Stimulated activated CD4-positive, alpha-beta T cell treated with anti-CD3 and anti-CD28 coated beads, Interleukin-4, amount 100 ng/mL, for 4 hours (primary cell): ENCODE measurements at places on chromosomes 13 and 19.

DNA sequence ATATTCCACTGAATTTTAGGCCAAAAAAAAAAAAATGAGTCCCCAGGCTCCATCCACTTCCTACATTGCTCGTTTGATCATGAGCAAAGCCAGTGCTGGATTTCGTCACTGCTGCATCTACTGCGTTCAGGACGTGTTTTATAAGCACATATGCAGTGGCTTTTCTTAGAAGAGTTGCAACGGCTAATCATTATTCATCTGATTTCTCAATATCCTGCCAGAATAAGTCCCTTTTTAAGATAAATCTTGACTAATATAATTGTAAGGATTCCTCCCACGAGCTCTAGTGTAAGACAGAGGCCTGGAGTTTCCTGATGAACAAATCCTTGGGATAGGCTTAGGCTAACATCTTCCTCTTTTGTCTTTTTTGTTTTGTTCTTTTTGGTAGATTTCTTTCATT, 19.5 kb downstream of the FAM124A start:
- no peak for DNase-seq

DNA sequence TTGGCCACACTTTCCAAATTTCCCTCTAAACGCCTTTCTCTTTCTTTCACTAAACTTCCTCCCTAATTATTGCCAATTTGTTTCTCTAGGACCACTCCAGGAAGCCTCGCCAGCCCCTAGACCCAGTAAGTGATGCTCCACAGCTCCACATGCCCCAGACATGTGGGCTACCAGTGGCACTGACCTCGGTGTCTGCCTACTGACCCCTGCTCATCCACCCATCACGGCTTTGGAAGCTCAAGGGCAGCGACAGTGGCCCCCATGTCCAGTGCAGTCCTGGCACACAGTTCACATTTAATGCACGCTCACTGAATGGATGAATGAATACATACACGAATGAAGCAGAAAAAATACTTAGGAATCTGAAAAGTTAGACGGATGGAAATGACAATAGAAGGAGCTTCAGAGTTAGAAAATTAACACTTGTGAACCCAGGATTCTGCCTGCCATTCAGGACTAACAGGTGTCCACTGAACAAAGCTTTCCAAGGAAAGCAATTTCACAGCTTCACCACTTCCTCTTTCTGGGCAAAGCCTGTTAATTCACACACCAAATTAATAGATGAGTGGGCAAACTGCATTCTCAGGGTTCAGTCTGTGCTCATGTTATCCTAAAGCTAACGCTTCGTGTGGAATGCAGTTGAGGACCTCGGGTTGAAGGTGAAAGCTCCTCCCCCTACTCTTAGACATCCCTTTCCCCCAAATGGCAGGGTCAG, 50.9 kb downstream of the CCDC70 start:
- DNase-seq = no peak

GRCh38 chr19:31174948-31175347, 174.3 kb downstream of the TSHZ3 start:
- no peak for DNase-seq

DNA sequence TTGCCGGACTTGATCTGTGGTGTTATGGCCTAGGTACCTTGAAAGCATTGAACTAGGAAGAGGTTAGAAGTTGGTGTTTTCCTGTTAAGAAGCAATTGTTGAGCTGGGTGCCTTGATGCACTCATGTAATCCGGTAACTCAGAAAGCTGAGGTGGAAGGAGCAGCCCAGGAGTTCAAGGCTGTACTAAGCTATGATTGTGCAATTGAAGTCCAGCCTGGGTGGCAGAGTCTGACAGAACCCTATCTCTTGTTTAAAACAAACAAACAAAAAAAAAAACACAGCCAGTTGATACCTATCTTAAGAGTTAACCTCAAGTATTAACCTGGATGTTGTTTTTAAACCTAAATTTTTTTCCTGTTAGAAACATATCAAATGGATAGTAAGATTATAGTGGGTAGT, 19.3 kb downstream of the SAFB start:
- no peak for DNase-seq

DNA sequence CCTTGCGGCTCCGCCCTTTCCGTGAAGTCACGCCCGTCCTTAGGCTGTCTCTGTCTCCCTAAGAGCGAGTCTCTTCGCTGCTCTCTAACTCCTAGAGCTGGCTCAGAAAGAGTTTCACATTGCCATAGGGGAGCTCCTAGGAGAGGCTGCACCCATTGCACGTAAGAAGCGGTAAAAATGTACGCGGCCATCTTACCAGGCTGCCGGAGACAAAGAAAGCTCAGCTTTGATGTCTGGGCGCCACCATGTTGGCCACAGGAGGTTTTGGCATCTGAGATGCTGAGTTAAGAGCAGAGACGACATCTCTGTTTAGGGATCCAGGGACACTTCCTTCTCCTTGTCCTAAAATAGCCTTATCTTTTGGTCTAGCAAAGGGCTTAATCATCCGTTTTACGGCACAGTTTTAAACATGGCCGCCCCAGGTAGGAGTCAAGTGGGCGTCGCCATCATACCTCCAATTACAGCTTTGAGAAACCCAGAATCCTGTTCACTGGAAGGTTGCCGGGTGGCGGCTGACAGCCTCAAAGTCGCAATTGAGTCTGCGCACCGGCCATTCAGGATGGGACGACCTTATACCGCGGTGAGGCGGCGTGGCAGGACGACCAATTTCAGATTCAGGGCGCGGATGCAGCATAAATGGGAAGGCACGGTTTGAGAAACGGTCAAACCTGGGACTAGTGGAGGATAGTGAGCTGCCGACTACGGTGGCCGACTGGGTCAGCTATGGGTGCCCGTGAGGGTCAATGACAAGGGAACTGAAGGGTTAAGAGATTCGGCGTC, at the start of gene ZNF793:
Gene ZNF793 (plus strand): TSS at position 553 of the 780 bp plus-strand sequence. CDS start 16,501 bp downstream, outside the sequence.
- peak; percentile 73 for DNase-seq

GRCh38 chr13:108328848-108329247, 59.3 kb downstream of the TNFSF13B start:
- no peak for DNase-seq

- no peak for DNase-seq
Measured at GRCh38 chr19:43767316-43767715, 12.6 kb upstream of the SMG9 start.

- no peak for DNase-seq
Measured at GRCh38 chr13:51475727-51476501, 23.1 kb upstream of the INTS6 start.

- DNase-seq = no peak
Measured at GRCh38 chr19:40213882-40214570, 4.2 kb downstream of the TTC9B start.

DNA sequence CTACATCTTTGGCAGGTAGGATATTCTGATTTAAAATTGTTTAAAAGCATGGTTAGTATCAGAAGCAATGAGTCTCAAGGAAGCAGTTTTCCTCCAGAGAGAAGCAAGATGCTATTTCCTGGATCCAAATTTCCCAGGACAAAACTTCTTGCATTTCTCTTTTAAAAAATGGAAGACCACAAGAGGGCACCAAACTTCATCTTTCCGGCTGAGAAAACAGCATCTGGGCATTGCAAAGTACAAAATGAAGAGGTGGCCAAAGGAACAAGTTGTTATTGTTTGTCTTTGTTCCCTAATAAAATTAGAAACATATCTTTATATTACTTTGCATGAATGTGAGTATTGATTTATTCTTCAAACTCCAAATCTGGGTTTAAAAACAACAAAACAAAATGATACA, 60.0 kb upstream of the LRCH1 start:
- DNase-seq = no peak

DNA sequence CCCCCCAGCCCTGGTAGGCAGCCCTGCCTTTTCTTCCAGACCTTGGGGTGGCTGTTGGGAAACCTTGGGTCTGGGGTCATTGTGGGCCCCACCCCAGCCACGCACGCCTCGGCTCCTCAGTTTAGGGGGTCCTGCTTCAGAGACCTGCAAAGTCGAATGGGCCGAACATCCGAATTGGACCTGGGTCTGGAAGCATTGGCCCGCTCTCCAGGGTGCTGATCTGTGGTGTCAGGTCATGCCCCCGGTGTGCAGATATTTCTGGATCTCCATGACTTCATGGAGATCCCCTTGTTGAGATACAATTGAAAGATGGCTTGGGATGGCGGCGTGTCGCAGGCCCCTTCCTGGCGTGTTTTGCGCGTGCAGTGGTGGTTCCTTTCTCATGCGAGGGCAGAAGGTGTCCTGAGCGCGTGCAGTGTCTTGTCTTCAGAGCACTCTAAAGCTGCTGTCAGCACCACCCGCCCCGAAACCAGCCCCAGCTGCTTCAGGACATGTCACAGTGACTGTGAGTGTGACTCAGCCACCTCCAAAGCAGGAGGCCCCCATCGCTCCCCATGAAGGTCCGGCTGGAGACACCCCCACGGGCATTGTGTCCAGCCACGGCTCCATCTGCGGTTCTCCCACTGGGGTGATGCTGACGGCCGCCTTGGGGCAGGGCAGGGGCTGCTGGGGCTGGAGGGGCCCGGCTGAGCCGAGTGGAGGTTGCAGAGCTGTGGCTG, 112.7 kb downstream of the KDM4B start:
- no peak for DNase-seq

GRCh38 chr13:33202644-33203169, 82.8 kb downstream of the STARD13 start:
- DNase-seq = no peak

DNA sequence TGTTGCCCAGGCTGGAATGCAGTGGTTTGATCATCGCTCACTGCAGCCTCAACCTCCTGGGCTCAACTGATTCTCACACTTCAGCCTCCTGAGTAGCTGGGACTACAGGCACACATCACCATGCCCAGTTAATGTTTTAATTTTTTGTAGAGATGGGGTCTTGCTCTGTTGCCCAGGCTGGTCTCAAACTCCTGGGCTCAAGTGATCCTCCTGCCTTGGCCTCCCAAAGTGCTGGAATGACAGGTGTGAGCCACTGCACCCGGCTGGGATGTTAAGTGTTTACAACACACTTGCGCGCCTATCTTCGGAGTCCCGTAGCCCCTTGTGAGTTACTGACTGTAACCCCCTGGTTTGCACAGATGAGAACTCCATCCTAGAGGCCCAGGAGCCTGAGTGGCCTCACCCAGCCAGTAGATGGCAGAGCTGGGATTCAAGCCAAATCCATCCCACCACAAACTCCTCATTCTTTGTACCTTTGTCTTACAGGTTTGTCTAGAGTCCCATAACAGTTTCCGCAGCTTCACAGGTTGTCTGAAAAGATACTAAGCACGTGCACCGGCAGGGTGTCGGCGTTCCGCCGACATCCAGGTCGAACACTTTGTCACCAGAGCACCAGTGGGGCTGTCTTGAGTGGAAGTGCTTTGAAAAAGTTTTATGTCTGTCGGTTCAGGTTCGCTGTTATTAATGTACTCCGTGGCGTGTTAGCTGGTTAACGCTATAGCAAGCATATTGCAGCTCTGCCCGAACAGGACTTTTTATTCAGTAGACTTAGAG, 14.7 kb downstream of the MAG start:
- DNase-seq = no peak

DNA sequence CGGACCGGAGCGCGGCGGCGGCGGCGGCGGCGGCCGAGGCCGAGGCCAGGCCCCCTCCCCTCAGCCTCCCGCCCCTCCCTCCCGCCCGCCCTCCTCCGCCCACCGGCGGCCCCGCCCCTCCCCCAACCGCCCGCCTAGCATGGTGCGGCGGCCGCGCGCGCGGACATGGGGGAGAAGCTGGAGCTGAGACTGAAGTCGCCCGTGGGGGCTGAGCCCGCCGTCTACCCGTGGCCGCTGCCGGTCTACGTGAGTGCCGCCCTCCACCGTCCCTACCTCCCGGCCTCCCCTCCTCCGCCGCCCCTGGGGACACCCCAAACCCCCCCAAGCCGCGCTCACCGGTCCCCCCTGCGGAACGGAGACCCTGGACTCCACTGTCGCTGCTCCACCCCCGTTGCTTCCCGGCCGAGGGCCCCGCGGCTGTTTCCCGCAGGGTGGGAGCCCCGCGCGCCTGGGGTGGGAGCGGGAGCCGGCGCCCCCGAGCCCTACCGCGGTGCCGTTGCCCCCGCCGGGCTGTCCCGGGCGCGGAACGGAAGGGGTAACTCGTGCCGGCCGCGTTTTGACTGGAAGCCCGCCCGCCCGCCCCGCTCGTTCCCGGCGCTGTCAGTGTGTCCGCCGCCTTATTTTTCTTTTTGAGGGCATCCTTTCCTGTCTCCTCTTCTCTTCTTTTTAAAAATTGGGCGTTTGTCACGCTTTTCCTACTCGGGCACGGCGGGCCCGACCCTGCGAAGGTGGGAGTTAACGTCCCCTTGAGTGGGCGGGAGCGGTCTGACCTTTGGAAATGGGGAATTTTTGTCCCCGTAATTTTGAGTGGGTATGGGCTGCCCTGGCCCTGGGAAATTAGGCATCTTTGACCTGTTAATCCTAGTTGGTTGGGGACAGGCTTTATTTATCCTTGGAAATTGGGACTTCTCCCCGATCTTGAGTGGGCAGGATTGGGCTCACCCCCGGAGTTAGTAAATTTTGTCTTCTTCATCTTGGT, 576 bp downstream of the DOT1L start:
- peak; percentile 30 for DNase-seq
